ENCODE measurements at places on chromosomes 4 and X. TPM values are rescaled to one million over a fixed set of nuclear protein-coding genes. Genes with fewer than 3 reads are reported as not detected.

P2RY8 gene
- total RNA-seq: not detected

CNKSR2 gene
- total RNA-seq: under 0.01 TPM

FHDC1 gene
- total RNA-seq: under 0.01 TPM

DCAF12L2 gene
- total RNA-seq: 0.18 TPM

PLAC8 gene
- total RNA-seq: 3.4 TPM

NPY5R gene
- total RNA-seq: not detected

MGARP gene
- 48.2 TPM for total RNA-seq

All from cardiac atrium fibroblast (primary cell).